Epithelial cell of proximal tubule (primary cell): ENCODE measurements at places on chromosomes 11 and 22.

DNA sequence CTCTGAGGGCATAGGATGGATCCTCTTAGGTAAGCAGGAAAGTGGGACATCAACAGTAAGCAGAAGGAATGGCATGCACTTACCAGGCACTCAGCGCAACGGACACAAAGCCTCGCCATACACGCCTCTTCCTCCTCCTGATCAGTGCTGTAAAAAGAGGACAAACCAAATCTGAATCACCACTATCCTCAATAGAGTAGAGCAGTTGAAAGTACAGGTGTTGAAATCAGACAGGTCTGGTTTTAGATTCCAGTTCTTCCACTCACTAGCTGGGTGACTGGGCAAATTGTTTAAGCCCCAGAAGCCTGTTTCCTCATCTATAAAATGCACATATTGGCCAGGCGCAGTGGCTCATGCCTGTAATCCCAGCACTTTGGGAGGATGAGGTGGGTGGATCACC is 8.6 kb upstream of the JAML start:
- no peak for DNase-seq

GRCh38 chr22:47372596-47373385 is 610.3 kb downstream of the TBC1D22A start:
- DNase-seq = no peak

GRCh38 chr11:117020287-117020686 is 77.9 kb downstream of the SIK3 start:
- DNase-seq = no peak

GRCh38 chr11:61092908-61093763 is 9.2 kb upstream of the CD5 start:
- DNase-seq = no peak

DNA sequence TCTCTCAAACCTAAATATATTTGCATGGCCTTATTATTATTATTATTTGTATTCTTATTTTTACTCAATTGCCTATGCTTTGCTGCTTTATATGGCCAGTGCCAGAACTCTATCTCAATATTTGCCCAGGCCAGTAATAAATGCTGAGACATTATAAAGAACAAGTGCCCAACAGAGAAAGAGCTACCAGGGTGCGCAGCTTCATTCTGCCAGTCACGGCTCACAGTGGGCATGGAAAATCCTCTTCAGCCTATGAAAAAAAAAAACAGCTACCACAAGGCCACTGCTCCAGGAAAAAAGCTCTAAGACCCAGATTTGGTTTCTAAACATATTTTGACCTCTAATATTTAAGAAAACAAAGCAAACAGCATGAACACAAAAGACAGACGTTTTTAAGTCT is 1223.6 kb downstream of the LRRC4C start:
- DNase-seq = no peak

GRCh38 chr22:49582181-49582580 is 245.5 kb downstream of the BRD1 start:
- no peak for DNase-seq

GRCh38 chr11:64088162-64089026 is 52.7 kb downstream of the FLRT1 start:
- DNase-seq = no peak

GRCh38 chr11:92955860-92956259 is 13.6 kb upstream of the MTNR1B start:
- no peak for DNase-seq

GRCh38 chr11:571802-572185 is 4.5 kb upstream of the PHRF1 start:
- no peak for DNase-seq

GRCh38 chr11:131511794-131512193 is 141.4 kb downstream of the NTM start:
- DNase-seq = no peak

- DNase-seq = no peak
Measured at GRCh38 chr22:46092011-46092410, 58.3 kb upstream of the PPARA start.

GRCh38 chr11:20467487-20468185 is 80.1 kb downstream of the PRMT3 start:
- DNase-seq = no peak

- no peak for DNase-seq
Measured at GRCh38 chr11:66366844-66367477, 4.6 kb downstream of the SLC29A2 start.

DNA sequence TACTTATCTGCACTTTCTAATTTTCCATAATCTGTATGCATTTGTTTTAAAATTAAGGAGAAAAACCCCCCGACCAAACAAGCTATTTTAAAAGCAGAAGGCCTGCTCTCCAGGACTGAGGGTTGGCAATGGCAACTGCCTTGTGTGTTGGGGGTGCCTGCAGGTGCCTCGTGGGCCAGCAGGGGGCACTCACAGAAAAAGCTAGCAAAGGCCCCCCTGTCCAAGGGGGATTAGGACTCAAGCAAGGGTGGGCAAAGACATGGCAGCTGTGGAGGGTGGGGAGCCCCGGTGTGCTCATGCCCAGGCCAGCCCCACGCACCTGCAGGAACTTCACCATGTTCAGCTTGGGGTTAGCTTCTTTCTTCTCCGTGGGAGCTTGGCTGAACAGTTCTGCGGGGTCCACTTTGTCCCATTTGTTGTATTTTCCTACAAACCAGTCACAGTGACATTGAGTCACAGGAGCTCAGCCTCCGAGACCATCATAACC is 10.3 kb downstream of the TOP3B start:
- no peak for DNase-seq

DNA sequence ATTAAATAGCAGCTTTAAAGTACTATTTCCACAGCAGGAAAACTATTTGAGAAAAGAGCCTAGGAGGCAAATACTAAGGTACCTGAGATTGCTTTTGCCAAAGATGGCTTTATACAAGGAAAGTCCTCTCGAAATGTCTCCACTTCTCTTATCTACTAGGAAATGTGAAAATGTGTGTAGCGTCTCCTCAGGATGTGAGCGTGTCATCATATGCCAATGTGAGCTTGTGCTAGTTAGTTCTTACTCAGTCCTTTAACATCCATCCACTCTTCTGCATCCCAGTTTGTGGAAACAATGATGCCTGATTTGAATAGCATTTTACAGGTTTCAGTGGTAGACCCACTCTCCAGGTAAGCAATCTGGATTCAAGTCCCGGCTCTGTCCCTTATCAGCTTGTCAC is 421.0 kb downstream of the DYNC2H1 start:
- DNase-seq = no peak

DNA sequence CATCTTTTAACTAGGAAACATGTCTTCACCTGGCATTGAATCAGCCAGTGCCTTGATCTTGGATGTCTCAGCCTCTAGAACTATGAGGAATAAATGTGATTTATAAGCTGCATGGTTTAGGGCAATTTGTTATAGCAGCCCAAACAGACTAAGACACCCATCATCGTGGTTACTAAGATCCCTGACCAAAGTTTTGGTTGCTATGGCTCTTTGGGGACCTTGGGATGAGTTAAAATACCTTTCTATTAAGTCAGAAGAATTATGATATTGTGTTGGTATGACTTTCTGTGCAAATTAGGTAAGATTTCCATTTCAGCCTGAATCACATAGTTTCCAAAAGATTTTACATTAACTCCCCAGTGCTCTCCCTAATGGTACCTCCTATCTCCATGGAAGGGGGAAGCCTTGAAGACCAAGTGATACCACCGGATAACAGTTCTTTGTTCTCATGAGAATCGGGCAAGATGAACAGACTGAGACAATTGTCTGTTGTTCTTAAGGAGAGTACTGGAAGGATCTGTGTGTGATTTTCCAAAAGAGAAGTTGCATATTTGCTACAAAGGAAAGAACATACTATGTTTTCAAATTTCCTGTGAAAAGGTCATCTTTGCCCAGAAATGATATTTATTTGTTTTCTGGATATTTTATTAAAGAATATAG is 60.4 kb upstream of the UBASH3B start:
- DNase-seq = no peak

DNA sequence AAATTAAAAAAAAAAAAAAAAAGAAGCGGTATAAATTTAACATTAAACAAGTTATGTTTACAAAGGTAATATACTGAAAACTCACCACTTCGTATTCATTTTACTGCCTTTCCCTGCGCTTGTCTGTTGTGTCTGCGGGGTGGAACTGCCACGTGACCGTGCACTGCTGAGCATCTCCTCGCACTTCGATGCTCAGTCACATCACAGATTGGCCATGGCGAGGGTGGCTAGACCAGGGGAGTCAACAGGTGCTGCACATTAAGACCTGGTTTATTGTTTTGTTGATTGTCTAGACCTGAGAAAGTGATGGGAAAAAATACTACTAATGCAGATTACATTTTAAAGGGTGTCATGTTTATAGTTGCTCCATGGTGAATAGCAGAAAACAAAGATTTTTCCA is 22.8 kb upstream of the TUB start:
- DNase-seq = no peak

DNA sequence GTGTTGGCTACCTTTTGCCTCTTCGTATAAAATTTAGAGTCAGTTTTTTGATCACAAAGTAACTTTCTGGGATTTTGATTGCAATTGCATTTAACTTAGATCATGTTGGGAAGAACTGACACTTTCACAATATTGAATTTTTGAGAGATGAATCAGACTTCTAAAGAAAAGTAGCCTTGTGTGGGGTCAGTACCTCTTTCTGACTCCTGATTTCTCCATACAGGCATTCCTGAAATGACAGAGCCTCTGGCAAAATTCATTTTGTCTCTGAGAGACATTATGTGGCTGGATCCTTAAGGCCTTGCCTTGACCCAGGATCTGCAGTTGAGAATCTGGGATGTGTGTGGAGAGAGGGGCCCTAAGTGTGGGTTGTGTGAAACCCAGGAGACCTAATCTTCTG is 37.8 kb downstream of the PPFIBP2 start:
- peak; percentile 71 for DNase-seq
